Stimulated activated CD4-positive, alpha-beta T cell treated with anti-CD3 and anti-CD28 coated beads, TNF-alpha, amount 100 ng/mL, for 48 hours (primary cell): ENCODE measurements at places on chromosomes 5 and 9.

DNA sequence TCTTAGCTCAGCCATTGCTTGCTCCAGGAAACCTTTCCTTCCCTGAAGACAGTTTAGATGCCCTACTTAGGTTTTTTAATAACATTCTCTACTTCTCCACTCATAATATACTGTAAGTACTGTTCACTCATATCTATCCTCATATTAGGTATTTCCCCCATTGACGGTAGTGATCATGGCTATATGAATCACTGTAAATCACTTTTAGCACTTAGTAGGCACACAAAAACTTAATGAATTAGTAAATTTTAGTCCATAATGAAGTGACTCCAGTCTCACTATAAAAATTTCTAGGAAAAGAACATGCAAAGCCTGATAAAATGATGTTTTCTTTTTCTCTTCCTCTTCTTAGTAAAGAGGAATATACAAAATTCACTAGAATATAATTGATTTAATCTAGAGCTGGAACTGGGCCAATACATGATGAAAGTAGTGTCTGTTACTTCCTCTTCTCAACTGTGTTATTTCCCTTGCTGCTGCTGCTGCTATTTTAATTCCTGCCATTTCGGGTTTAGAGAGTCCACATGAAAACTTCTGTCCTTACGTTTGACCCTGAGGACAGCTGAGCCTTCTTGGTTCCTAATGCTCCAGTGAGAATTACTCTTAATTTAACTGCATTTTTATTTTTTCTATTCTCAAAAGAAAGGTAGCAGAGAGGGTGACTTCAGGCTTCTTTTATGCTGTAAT, 73.5 kb downstream of the LNPEP start:
- DNase-seq: no peak

DNA sequence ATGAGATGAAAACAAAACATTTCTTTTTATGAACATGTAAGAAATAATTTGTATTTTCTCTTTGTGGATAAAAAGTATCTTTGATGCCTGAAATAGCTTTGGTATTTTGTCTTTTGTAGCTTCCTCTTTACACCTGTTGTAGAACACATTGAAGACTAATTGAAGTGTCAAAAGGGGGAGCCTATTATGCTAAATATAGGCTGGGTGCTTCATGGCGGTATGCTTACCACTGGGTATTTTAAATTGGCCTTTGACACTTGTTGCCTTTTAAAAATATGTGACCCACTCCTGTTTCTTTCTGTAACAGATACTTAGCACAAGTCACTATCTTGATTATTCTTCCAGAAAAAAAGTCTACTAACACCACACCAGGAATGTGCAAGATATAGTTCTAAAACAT, 226.4 kb downstream of the KIAA0825 start:
- DNase-seq: no peak

DNA sequence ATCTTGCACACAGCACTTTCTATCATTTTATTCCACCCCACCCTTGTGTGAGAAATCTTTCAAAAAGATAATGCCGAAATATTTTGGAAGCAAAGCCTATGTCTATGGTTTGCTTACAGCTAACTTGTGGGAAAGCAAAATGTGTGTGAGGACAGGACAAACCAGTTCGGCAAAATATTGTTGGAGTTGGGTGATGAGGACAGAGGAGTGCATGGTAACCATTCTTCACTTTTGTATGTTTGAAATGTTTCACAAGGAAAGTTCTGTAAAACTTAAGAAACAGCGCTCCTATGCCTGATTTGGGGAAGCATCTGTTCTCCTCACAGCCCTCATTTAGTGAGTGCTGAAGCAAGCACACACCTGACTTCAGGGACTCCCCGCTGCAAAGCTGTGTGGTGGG, 62.0 kb upstream of the RNF130 start:
- DNase-seq: no peak

DNA sequence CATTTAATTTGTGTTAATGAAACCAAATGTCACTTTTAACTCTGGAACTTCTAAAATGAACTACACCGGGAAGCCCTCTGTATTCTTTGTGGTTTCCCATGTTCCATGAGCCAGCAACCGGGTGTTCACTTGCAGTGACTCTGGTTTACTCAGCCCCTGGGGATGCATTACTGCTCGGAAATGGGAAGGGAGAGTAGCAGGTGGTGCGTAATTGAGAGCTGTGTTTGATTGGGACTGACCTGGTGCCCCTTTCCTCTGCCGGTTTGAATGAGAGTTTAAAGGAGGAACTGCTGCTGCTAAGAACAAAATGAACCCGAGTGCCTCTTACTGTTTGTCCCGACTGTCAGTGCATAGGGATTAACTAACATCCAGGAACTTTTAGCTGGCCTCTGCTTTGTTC, 100.1 kb upstream of the DHFR start:
- DNase-seq: peak; percentile 41

GRCh38 chr5:18142831-18143230, 508.6 kb downstream of the TAF11L14 start:
- no peak for DNase-seq

GRCh38 chr9:6567140-6567591, 78.4 kb downstream of the GLDC start:
- no peak for DNase-seq

GRCh38 chr9:107807183-107807582, 317.6 kb upstream of the KLF4 start:
- no peak for DNase-seq

GRCh38 chr5:62779010-62779422, 200.4 kb downstream of the LRRC70 start:
- no peak for DNase-seq

- no peak for DNase-seq
Measured at GRCh38 chr9:73137914-73138313, 13.8 kb upstream of the ANXA1 start.

- no peak for DNase-seq
Measured at GRCh38 chr5:68484307-68485068, 268.9 kb downstream of the PIK3R1 start.

DNA sequence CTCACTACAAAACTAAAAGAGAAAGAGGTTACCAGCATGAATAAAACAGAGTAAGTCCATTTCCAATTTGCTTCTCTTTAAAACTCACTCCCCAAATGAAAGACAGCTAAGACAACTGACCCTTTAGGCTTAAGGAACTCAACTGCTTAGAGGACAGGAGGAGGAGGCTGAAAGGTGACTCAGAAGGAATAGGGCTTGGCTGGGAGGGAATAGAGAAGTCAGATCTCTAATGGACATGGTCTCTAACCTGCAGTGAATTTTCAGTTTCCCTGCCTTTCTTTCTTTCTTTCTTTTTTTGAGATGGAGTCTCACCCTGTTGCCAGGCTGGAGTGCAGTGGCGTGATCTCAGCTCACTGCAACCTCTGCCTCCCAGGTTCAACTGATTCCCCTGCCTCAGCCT, 261.8 kb upstream of the CLINT1 start:
- no peak for DNase-seq

GRCh38 chr9:35482071-35482470, 7.8 kb upstream of the RUSC2 start:
- DNase-seq: no peak

DNA sequence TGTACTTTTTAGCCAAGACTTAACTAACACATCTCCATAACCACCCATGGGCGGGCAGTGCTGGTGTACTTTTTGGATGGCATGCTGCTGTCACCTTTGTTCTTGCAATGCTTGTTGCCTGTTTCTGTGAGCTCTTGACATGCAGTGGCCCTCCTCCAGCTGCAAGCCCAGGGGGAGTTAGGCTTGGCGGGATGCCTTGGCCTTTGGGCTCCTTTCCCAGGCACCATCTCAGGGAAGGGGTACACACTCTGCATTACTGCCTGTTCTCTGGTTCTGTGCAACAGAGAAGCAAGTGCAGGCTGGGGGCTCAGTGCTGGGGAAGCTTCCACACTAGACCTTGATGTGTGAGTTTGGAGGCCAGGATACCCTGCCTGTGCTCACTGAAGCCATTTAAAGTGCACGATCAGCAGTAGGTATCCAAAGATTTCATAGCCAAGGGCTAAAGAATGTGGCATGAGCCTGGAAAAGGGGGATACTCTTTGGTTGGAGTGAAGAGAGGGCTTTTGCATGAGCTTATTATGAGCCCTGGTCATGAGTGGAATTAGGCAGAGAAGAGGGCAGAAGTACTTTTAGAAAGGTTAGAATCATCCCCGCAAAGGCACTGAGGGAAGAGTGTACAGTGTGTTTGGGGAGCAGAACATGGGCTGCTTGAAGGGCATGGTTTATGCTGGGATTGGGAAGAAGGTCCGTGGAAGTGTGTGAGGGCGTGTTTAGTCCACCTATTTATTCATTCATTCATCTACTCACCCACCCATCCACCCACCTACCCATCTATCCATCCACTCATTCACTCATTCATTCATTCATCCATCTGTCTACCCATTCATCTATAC, 22.5 kb downstream of the PSAT1 start:
- no peak for DNase-seq

DNA sequence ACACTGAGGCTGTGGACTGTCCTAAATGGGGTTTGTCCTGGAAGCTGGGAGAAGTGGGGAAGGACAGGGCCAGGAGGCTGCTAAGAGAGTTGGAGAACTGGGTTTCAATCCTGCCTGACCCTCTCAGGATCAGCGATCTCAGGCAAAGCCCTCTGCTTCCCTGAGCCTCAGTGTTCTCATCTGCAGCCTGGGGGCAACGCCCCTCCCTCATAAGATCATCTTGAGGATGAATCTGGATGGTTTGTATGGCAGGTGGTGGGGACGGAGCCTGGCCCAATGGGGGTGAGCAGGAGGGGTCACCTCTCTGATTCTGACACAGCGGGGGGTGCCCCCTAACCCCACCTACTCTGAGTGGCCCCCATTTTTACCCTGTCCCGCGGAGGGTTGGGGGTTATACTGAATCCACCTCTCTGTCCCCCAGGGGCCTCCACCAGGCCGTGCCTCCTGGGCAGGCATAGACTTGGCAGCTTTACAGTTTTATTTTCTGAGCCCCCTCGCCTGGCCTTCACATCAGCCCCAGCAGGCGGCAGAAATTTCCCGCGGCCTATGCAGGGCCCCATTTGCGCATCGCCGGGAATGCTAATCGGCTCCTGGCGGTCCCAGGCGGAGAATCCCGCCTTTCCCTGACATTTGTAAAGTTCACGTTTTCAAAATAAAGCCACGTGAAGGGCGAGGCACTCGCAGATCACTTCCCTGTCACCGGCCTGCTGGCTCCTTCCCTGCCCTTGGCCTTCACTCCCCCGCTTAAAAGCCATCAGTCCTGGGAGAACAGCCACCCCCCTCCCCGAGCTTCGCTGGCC, 17.8 kb upstream of the LAMC3 start:
- no peak for DNase-seq

- DNase-seq: no peak
Measured at GRCh38 chr5:38426986-38427950, 129.2 kb downstream of the LIFR start.

- DNase-seq: no peak
Measured at GRCh38 chr5:13941468-13941867, 3.0 kb downstream of the DNAH5 start.

DNA sequence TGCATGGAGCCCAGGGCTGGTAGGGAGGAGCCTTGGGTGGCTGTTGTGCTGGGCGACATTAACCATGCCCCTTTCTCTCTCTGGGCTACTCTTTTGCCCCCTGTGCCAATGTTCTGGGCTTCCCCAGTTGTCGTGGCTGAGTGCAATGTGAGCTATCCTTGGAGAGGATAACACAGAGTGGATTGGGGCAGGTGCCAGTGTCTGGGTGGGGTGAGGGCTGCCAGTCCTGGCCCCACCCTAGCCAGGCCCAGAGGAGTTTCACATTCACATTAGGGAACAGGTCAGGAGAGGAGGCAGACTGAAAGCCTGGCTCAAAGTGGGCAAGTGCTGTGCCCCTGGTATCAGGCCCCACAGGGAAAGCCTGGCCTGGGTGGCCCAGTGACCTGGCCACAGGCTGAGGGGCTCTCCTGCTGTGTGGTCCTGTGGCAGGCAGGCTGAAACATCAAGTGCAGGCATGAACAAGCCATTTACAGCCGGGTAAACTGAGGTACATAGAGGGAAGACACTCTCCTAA, 7.5 kb upstream of the NDST1 start:
- DNase-seq: no peak

DNA sequence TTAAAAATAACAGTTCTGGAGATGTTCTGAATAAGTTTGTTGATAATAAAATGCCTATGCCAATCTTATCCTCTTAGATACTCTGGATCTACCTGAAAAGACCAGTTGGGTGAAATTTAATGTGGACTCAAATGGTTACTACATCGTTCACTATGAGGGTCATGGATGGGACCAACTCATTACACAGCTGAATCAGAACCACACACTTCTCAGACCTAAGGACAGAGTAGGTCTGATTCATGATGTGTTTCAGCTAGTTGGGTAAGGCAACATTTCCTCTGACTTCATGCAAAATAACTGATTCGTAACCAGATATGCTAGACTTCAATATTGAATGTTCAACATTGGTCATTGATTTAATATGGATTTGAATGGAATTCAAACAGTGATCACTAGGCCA, 27.0 kb downstream of the ERAP2 start:
- DNase-seq: no peak

GRCh38 chr5:168724227-168724626, 145.1 kb upstream of the PANK3 start:
- no peak for DNase-seq

- DNase-seq: no peak
Measured at GRCh38 chr5:150075806-150076205, 10.5 kb downstream of the CSF1R start.

DNA sequence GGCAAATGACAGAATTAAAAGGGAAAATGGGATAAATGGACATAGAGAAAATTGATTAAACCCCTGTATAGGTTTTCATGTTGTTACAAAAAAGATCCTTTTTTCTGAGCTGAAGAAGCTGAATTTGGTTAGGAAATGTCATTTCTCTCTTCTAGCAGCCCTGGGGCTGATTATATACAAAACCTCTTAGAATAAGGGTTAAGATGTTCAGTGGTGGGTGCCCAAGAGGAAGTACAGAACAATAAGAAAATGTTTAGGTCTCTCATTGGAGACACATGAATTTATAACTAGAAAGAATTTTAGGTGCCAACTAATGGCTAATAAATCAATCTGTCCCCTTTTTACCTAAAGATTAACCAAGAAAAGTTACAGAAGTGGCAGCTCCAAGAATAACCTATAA, 14.2 kb downstream of the ABHD17B start:
- DNase-seq: no peak
